Activated naive CD4-positive, alpha-beta T cell (primary cell): ENCODE measurements at places on chromosomes 6 and 20.

GRCh38 chr6:84417260-84417659 is 189.8 kb upstream of the CEP162 start:
- DNase-seq, result no peak

GRCh38 chr6:14984519-14984853 is 261.4 kb upstream of the JARID2 start:
- DNase-seq, result no peak

GRCh38 chr6:21601339-21601923 is 7.9 kb downstream of the SOX4 start:
- no peak for DNase-seq

DNA sequence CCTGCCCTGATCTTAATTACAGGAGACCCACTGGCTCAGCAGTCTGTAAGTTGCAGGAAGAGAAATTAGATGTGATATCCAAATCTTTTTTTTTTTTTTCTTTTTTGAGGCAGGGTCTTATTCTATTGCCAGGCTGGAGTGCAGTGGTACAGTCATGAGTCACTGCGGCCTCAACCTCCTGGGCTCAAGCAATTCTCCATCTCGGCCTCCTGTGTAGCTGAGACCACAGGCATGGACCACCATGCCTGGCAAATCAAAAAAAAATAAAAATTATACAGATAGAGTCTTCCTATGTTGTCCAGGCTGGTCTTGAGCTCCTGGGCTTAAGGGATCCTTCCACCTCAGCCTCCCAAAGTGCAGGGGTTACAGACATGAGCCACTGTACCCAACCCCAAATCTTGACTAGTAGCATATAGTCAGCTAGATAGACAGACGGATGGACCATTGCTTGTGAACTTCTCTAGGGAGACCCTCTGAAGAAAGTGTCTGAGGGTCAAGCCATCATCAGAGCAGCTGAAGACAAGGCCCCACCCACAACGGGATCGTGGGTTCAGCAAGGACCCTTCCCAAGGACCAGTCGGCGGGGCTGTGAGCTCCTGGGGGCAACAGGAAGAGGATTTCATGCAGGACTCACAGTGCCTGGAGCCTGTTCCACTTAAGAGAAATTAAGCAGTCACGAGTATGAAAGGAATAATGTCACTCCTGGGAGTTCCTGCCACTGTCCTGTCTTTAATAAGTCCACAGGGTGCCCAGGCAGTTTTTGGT is 222.7 kb downstream of the ANKRD60 start:
- DNase-seq, result no peak

GRCh38 chr6:135372758-135373157 is 124.8 kb downstream of the AHI1 start:
- no peak for DNase-seq

DNA sequence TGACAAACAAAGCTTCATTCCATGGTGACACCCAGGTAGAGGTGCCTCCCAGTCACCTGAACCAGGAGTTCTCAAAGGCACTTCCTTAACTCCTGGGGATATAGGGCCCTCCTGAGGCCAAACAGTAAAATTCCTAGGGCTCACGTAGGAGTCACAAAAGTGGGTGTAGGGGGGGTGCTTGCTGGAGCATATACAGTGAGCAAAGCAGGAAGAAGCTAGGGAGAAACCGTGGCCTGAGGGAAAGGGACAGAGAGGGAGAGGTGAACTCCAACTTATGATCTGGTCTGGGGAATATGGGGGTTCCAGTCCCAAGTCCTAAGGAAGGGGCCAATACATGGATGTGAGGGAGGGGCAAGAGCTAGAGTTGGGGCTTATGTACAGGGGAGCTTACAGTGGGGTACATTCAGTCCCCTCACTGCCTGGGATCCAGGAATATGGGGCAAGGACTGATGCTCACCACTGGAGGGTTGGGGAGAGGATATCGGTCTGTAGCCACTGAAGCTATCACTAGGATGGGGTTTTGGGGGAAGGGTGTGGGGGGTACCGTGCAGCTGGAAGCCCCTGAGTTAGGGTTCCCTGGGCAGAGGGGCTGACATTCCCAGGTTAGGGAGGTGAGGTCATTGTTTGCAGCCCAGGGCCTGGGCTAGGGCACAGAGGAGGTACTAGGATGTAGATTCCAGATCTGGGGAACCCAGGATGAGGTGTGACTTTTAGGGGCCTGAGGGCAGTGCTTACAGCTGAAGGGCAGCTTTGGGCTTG is 950 bp downstream of the PEDS1 start:
- DNase-seq, result no peak

DNA sequence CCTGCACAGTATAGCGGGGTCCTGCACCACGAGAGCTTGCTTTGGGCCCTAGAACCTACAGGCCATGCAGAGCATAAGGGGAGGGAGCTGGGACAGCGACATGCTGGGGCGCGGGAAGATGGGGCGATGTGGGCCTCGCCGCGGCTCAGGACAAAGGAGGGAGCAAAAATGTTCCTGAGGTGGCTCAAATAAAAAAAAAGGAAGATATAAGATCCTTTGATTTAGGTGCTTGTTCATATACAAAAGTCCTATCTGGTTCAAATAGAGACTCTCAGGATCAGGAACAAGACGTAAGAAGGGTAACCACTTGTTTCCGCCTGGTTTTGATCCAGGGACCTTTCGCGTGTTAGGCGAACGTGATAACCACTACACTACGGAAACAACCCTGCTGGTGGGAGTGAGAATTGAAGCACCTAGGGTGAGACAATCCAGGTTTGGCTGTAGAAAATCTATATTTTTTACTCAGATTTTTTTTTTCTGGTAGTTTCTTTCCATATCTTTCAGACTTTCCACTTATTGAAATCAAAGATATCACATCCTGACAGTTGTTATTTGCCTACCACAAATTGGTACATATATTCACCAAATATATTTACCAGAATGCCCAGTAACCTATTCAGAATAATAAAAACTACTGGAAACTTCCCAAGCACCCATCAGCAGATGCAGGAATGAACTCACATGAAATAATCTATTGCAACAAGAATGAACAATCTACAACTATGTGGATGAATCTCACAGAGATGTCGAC is 177.9 kb upstream of the ZNF184 start:
- no peak for DNase-seq

DNA sequence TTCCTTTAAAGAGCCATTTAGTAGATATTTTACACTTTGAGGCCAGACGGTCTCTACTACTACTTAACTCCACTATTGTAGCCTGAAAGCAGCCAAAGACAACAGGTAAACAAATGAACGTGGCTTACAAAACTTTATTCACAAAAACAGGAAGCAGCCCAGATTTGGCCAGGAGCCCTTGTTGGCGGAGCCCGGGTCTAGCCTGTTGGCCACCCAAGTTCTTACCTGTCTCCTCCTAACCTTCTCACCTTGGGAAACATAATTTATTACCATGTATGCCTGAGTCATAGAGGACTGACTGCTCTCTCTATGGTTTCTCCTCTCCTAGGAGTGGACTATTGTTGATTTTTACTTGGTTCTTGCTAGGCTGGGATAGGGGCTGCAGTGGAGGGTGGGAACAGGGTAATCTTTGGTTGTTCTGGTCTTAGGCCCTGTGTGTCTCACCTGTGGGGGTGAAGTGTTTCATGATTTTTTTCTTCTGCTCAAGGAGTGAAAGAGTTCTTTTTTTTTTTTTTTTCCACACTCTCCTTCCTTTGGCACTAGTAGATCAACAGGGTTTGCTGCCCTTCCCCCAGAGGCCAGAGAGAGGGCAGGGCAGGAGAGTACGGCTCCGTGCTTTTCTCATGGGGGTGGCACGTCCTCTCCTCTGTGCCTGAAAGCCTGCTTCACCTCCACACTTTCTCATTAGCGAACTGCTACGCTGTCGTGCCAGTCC is 90.0 kb downstream of the RPP40 start:
- DNase-seq, result no peak

DNA sequence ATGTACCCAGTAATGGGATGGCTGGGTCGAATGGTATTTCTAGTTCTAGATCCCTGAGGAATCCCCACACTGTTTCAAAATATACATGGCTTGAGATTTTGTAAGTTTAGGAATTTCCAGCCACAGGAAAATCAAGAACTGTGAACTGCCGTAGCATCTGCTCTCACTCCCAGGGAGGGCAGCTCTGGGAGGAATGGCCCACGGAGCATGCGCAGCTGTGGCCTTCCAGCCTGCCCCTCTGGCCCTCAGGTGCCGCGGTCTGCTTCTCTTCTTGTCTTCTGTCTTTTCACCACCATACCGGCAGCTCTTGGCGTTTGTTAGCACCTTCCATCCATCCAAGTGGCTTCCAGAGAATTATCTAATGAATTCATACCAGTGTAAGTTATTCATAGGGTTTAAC is 19.9 kb upstream of the EXOC2 start:
- DNase-seq, result no peak

- DNase-seq, result no peak
Observed at GRCh38 chr6:5389086-5389745, 127.9 kb downstream of the FARS2 start.

- DNase-seq, result no peak
Observed at GRCh38 chr6:155872961-155873360, 417.3 kb upstream of the NOX3 start.

GRCh38 chr20:50992733-50993457 is 30.0 kb downstream of the KCNG1 start:
- DNase-seq, result no peak

DNA sequence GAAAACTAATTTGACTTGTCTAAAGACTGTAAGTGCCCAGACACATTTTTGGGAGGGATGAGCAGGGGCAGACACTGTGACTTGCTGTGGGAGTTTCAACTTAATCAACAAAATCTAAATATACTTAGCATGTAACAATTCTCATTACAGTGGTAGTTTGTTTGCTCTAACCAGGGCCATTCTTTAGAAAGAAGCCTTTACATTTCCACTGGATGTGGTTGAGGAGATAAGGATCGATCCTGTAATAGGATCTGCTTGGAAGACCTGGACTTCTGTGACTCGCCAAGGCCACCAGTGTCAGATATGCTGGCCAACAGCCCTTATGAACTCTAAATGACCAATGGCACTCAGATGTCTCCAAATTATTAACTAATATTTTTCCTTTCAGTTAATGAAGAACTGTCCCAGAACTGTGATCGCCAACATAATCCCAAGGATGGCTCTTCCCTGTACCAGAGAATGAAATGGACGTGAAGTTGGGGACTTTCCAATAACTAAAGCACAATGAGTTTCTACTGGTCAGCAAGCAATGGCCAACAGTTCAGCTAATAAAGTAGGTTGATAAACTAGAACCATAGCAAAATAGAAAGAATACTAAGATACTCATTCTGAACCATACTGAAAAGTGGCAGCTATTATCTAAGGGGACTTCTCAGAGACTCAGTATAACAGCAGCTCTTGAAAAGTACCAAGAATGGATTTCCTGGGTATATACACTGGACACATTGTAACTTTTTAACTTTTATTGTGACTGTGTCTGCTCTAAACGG is 7.5 kb downstream of the SMLR1 start:
- DNase-seq, result no peak

GRCh38 chr20:63693733-63694583 is 2.5 kb upstream of the TNFRSF6B start:
- no peak for DNase-seq

DNA sequence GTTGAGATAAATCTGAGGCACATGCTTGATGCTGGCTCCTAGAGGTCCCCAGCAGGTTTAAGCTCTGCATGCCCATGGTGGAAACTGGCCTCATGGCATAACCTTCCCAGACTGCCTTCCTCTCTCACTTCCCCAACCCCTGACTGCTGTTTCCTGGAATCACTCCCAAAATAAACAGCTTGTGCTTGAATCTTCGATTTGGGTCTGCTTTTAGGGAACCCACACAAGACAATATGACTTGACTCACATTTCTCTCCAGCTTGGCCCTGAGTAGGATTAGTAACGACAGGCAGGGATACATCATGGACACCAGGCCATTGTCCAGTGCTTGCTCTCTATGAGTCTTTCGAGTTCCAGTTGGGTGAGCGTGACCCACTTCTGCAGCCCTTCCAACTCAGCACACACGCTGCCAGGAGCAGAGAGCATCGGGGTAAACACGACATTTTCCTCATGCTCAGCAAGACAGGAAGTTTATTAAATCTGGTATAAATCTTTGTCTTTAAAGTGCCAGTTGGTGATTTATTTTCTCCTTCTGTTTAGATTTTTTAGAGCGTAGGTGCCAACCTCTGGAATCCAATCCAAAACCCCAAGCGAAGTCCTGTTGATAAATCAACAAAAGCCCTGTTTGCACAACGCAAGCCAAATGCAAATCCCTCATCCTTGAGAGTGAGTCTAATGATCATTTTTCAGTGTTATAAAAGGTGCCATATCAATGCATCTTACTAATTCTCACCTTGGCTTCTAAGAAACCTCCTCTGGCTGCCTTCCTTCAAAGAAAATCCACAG is 135.0 kb downstream of the FOXA2 start:
- no peak for DNase-seq

DNA sequence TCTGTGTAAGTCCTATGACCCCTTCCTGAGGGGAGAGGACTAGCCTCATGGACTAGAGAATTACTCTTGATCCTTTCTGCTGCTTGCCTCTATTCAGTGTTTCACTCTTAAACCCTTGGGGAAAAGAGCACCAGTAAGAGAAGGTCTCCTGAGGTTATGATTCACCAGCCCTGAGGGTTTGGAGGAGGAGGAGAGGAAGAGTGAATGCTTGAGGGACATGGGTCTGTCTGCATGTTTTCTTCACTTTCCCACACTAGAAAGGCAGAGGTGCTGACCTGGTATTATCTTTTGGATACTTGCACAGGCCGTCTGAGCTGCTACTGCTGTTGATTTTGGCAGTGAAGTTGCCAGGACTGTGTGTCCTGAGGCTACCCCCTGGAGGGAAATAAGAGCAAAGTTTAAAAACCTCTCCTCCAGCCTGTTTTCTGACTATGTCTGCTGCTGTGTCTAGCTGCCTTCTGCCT is 78.3 kb downstream of the CD109 start:
- DNase-seq, result no peak

GRCh38 chr20:8780915-8781314 is 288.0 kb upstream of the PLCB4 start:
- DNase-seq, result no peak

DNA sequence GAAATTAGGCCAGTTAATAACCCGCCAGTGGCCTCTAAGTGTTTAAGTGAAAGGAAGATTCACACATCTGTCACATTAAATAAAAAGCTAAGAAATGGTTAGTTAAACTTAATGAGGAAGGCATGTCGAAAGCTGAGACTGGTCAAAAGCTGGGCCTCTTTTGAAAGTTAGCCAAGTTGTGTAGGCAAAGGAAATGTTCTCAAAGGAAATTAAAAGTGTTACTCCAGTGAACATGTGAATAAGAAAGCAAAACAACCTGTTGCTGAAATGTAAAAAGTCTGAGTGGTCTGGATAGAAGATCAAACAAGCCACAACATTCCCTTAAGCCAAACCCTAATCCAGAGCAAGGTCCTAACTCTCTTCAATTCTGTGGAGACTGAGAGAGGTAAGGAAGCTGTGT is 10.9 kb upstream of the MTRF1L start:
- no peak for DNase-seq
